ENCODE measurements at places on chromosomes 12 and 14.

DNA sequence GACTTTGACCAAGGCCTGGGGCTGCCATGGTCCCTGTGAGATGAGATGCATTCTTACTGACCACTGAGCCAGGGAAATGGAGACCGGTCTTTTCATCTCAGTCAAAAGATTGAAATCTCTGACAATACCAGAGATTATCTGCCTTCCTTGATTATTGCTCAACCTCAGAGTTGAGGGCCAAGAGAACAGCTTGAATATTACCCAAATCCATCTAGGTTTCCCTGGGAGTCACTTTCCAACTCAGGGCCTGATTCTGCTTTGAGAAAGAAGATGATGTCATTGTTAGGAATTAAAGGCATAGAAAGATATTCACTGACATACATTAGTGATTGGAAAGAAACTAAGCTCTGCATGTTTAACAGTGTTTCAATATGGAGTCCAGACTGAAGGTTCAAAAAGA is 515.9 kb upstream of the TBX3 start:
- DNase-seq: no peak

DNA sequence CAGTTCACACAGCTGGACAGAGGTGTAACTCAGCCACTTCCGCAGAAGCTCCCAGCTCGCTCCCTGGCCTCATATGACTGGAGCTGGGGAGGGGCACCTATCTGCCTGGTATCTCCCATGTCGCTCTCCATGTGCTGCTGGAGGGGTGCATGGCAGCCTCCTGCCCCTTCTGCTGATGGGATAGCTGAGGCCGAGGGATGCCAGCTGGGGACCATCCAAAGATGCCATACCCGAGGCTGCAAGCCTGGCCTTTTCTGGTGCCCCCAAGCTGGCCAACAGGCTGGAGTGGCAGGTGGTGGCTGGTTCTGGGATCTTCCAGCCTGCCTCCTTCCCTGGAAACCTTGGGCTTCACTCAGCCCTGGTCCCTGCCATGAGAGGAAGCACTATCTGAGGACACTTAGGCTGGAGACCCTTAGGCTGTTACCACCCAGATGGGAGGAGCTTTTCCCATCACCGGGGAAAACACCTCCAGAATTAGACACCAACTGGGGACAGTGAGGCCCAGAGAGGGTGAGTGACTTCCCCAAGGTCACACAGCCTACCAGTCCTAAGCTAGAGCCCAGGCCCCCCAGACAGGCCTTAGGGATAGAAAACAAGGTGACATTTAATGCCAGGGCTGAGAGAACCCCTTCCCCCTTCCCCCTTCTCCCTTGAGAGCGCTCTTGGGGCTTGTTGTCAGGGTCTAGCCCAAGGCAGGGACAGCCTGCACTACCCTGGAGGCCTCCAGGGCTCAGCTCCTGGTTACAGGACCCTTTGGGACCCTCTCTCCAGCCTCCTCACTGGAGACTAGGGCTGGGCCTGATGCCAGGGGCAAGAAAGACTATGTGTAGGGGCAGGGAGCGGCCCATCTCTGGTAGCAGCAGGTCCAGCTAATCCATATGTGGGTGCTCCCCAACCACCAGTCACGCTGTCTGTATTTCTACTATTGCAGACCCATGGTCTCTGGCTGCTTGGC is 7.1 kb downstream of the DTX1 start:
- no peak for DNase-seq

- no peak for DNase-seq
Observed at GRCh38 chr12:13570005-13570694, 373.6 kb downstream of the EMP1 start.

DNA sequence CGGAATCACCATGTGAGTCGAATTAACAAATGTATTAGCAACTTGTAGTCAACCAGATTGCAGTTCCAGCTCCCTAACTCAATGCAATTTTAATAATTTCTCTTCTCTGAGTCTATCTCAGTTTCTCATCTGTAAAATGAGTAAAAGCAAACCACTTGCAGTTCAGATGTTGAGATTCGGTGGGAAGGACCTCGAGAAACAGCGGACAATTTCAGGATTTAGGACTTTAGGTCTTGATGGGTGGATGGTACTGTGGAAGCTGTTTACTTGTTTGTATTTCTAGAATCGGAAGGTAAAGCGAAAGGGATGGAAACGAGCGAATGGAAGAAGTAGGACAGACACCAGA is 510 bp upstream of the TTC8 start:
- DNase-seq: no peak

GRCh38 chr12:97757481-97758193 is 295.0 kb downstream of the RMST start:
- DNase-seq: no peak

- no peak for DNase-seq
Observed at GRCh38 chr14:25516838-25517237, 466.9 kb upstream of the STXBP6 start.

- no peak for DNase-seq
Observed at GRCh38 chr14:55518391-55518790, 61.6 kb upstream of the KTN1 start.

DNA sequence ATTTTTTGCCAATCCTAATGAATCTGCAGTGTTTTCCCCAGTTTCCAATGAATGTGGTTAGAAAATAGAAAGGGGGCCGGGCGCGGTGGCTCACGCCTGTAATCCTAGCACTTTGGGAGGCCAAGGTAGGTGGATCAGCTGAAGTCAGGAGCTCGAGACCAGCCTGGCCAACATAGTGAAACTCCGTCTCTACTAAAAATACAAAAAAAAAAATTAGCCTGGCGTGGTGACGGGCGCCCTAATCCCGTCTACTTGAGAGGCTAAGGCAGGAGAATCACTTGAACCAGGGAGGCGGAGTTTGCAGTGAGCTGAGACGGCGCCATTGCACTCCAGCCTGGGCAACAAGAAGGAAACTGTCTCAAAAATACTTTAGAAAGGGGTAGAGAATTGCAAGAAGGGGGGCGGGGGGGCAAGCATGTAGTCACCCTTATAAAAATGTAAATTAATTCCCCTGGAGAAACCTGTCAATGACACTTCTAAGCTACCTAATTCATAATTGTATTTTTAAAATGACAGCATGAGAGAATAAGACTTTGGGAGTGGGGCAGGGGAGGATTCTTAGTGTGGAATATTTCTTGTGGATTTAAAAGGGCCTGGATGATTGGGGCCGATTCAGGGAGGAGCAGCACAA is 1.7 kb downstream of the KLHDC2 start:
- no peak for DNase-seq

DNA sequence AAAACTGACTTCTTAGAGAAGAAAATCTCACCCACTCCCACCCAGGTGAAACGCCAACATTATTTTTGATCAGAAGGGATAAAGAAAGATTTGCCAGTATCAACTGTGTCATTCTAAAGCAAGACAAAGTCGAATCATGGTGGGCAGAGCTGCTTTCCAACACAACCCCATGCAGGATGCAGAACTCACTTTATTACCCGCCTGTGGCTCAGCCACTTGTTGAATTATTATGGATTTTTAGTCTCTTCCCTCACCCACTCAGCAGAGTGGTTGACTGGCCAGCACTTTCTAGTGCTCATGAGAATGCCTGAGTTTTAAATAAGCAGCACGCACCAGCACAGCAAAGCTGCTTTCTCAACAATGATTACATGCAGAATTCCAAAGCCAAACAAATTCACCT is 32.1 kb downstream of the CRACR2A start:
- no peak for DNase-seq

DNA sequence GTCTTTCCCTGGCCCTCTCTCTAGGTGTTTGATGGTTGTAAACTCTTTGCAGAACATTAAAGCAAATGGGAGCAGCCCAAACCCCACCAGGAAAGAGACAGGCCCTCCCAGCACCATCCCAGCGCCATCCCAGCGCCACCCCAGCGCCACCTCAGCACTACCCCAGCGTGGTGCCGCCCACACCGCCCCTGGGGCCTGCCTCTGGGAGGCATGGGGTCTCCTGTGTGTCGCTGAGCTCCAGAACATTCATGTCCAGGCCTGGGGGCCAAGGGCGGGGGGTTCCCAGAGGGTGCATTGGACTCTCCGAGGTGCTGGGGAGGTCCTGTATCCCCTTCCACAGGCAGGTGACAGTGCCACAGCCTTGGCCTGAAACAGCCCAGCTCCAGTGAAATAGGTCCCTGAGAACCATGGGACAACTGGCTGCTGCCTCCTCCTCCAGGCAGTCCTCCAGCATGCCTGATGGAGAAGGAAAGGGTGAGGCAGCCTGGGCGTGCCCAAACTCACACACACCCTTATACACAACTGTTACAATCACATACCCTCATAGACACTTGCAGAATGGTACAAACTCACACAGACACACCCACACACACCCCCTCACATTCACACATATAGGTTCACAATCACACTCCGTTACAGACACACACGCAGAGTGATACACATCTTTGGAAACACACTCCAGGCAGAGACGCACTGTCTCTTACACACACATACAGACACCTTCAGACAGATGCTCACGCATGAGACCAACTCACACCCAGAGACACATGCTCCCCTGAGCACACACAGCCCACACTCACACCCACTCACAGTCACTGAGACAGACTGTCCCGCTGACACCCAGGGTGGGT is 44.4 kb upstream of the NCOR2 start:
- no peak for DNase-seq

GRCh38 chr14:97178781-97179180 is 381.6 kb downstream of the VRK1 start:
- DNase-seq: no peak

GRCh38 chr12:116278667-116279066 is 1.2 kb upstream of the MED13L start:
- no peak for DNase-seq

DNA sequence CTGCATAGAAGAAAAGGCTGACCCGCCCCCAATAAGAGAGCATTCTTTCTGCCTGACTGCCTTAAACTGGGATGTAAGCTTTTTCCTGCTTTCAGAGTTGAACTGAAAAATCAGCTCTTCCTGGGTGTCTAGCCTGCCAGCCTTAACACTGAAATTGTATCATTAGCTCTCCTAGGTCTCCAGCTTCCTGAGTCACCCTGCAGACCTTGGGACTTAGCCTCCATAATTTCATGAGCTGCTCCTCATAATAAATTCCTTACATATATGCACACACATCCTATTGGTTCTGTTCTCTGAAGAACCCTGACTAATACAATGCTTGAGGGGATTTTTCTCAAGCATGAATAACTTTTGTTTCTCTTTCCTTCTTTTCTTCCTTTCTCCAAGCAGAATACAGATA is 76.4 kb upstream of the FAR2 start:
- no peak for DNase-seq

DNA sequence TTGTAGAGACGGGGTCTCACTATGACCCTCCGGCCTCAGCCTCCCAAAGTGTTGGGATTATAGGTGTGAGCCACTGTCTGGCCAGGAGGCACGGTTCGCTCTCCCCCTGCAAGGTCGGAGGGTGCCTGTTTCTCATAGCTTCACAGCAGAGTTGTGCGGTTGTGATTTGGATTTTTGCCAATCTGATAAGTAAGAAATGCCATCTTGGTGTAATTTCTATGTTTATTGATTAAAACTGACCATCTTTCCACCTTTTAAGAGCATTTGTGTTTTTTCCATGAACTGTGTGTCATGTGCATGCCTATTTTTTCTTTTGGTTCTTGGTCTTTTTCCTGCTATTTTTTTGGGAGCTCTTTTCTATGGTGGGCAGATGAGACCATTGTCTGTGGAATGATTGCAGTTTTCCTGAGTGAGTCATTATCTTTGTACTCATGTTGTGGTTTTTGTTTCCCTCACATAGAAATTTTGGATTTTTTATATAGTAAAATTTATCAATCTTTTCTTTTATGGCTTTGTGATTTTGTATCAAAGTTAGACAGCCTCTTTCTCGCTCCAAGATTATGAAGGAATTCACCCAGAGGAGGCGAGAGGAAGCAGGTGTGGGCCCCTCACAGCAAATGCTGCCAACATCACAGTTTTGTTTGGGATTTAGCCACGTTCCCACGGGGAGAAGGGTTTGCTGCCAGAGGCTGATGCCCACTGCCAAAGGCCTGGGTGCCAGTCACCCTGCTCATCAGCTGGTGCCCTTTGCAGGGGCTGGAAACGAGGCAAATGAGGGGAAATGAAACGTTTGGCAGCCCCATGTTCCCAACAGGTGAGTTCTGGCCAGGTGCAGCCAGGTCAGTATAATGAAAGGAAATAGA is 47.2 kb downstream of the RFX4 start:
- DNase-seq: no peak

- DNase-seq: peak; percentile 27
Observed at GRCh38 chr14:89365061-89365801, 51.8 kb downstream of the FOXN3 start.

- DNase-seq: no peak
Observed at GRCh38 chr12:54352891-54353874, 11.1 kb downstream of the GPR84 start.

DNA sequence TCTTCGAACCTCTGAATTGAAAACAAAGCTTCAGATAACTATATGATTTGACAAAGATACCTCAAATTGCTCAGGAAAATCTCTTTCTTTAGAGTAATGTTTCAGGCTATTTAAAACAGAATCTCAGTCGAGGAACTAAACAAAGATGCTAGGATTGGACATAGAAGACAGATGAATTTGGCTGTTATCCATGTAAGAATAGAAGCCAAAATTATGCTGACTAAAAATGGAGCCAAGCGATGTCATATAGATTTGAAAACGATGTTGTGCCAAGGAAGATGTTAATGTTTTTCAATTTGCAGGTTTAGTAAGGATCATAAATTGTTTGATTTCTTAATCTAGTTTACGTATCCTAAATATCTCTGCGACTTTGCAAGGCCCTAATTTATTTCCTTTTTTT is 295.9 kb downstream of the FOXG1 start:
- no peak for DNase-seq

DNA sequence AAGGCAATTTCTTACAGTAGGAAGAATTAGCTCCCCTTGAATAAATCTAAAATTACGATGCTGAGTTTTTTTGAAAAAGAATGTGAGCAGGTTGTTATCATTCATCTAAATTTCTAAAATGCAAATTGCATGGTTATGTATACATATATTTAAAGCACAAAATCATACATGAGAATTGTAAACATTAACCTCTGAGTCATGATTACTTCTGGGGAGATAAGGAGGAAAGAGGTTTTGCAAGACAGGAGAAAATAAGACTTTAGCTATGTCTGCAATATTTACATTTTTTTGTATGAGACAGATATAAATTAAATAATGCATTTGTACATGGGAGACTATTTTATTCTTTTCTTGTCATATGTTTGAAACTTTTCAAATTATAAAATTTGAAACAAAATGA is 72.2 kb downstream of the TSPAN8 start:
- no peak for DNase-seq

DNA sequence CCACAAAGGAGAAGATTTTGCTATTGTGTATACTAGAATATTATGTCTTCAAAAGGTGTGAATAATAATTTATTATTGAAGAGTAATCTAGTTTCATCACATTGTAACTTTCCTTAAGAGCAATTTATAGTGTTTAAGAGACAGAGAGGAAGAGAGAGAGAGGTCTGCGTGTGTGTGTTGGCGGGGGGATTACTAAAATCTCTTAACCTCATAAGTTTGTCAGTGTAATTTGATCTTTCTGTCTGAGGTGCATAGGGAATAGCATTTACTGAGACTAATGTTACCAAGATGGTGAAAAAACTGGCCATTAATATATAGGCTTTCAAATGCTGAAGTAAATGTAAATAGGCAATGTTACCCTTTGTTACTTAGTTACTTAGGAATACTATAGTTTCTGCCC is 48.2 kb upstream of the BTG1 start:
- no peak for DNase-seq
